Activated CD4-positive, alpha-beta T cell treated with anti-CD3 and anti-CD28 coated beads for 4 hours (primary cell): ENCODE measurements at places on chromosomes 2 and 18.

DNA sequence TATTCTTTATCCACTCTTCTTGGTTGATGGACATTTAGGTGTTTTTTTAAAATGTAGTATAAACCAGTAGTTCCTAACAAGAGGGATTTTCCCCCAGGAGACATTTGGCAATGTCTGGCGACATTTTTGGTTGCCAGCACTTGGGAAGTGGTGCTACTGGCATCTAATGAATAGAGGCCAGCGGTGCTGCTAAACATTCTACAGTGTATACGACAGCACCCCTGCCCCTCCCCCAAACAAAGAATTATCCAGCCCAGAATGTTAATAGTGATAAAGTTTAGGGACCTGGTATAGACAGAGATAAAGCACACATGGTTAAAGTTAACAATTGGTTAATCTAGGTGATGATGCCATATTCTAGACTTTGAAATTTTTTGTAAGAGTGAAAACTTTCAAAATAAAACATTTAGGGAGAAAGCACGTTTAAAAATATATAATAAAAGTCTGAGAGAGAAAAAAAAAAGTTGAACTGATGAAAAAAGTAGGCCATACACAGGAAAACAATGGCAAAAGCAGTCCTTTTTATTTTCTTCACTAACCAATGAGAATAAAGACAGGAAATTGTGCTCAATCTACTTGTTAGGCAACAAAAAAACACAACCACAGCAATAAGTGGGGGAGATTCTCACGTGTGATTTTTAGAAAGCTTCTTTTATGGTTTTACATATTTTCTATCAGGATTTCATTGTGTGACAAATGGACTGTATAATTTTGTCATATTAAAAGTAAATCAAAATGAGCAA lies 14.8 kb downstream of the FBXO48 start:
- DNase-seq: no peak

- DNase-seq: no peak
These were observed 198.2 kb downstream of the PARD3B start for GRCh38 chr2:204743393-204743960.

- no peak for DNase-seq
These were observed 314.8 kb upstream of the ACVR2A start for GRCh38 chr2:147530033-147530432.

DNA sequence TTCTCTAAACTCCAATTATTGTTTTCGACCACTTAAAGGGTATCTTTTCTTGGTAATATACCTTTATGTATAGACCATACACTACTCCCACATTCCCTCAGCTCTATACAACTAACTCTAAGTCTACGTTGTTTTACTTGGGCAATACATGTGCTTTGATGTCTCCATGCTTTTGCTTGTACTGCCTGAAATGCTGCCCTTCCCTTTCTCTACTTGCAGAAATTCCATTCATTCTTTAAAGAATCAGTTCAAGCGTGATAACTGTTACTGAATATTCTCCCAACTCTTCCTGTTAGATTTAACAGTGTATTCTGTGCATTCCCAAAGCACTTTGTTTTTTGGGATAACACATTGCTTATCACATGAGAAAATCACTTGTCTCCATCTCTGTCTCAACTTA lies 157.0 kb upstream of the AQP4 start:
- DNase-seq: no peak

DNA sequence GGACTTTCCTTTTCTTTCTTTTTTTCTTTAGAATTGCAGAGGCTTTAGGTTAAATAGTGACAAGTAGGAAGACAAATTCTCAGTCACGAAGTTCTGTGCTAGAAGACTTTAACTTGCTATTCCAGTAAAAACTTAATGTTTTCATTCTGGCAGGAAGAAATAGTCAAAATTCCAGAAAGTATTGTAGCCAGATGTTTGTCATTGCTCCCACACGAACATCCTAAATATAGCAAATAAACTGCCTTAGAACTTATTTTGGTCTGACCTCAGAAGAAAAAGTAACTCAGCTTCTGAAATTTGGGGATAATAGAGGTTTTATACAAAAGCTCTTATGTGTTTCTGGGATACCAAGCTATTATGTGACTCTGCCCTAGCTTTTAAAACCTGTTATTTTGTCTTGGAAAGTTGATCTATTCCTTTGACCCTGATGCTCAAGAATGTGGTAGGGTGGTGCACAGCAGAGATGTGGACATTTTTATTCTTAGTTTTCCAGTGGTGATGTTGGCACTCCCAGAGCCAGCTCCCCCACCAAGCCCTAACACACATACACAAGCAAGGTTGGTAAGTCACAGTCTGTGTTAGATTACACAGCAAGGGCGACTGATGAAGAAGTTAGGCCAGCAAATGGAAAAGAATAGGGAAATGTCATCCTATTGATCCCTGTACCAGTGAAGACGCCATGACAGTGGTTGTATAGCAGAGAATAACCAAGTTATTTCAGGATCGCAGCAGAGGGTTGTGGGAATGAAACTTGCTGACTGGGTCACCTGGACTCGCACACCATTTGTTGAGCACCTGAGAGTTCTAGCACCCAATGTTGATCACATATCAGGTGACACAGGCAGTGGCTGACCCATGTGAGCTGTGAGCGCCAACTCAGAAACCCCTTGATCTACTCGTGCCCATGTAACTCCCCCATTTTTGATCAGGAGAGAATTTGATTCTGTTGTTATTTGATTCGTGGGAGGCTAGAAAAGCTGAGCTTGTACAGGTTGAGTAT lies 23.7 kb downstream of the FARP2 start:
- no peak for DNase-seq

GRCh38 chr2:185522472-185522871 lies 216.1 kb upstream of the FSIP2 start:
- DNase-seq: no peak

- DNase-seq: no peak
These were observed 223.8 kb downstream of the RIT2 start for GRCh38 chr18:42891705-42892104.

- DNase-seq: no peak
These were observed 320.0 kb downstream of the NCKAP5 start for GRCh38 chr2:133248264-133248663.

GRCh38 chr2:144461308-144461766 lies 58.6 kb downstream of the ZEB2 start:
- DNase-seq: no peak

- DNase-seq: no peak
These were observed 318.7 kb downstream of the CYP26B1 start for GRCh38 chr2:71829008-71829407.

GRCh38 chr2:145595296-145595695 lies 1075.4 kb upstream of the ZEB2 start:
- DNase-seq: no peak

DNA sequence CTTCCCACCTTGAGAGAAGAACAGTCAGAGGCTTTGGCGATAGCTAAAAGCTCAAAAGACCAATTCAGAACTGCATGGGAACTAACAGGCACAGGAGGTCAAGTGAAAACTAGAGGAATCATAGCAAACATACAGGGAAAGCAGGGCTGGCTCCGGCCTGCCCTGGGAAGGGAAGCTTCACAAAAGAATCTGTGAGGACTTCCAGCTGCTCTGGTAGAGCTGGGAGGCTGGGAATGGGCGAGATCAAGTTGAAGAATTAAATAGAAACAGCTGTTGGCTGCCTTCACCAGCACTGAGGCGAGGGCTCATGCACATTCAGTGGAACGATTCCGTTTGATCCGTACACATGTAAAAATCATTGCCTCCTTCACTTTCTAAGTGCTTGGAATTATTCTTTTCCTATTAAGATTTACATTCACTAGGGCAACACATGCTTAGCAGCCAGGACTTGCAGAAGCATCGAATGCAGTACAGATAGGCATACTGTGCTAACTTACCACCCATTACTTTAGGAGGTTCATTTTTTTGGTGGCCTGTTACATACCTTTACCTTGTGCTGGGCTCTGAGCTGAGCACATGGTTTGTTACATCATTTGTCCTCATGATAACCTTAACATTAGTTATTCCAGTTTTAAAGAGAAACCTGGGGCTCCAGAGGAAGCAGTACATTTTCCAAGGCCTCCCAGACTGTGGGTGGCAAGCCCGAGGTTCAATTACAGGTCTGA lies 125.4 kb upstream of the RNF152 start:
- no peak for DNase-seq
